ENCODE measurements at places on chromosomes 6 and 20.

GRCh38 chr20:39110819-39111136 lies 148.6 kb downstream of the DHX35 start:
- no peak for DNase-seq

DNA sequence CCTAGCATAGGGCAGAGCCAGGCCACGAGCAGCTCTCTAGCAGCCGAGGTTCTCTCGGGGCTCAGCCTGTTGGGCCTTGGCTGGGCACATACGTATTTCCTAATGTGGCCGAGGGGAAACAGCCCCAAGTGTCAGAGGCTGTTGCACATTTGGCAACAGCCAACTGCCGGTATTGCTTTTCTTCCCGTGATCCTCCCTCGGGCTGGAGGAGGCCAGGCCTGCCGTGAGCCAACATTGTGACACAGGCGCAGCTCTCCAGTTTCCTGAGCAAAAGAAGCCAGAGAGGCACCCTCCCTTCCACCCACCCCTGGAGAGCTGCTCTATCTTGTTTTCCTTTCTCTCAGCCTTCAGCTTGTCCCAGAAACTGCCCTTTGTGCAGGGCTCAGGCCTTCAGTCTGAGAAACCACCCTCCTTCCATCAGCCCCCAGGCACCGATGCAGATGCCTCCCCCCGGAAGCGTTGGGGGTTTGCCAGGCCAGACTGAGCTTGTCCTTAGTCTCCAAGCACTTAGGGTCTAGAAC lies 5.1 kb upstream of the BPI start:
- DNase-seq, result no peak

DNA sequence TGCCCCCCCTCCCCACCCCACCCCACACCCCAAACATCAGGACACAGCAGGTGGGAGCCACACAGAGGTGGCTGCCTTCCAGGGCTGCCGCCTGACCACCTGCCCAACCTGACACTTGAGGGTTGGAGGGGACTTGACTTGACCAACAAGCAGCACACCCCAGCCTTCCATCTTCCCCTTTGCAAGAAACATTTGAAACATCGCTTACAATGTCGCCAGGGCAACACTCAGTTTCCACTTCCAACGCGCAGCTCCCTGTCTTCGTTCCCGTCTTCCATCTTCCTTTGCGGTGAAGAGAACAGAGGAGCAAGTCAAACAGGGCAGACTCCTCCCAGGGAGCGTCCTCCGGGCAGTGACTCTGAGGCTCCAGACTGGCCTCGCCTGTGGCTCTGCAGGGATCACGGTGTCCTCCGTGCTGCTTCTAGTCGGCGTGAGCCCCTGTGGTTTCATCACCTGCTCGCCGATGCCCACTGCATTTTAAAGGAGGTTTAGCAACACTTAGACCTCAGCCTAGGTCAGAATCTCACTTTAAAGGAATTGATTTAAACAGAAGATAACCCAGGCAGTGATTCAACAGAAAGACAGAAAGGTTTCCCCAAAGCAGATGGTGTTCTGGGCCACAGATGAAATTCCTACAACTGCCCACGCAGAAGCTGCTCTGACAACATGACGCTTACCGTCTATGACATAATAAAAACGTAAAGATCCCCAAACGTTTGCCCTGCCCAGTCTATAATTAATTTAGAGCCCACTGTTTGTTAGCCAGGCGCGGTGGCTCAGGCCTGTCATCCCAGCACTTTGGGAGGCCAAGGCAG lies 130.8 kb downstream of the TAF4 start:
- DNase-seq, result no peak

DNA sequence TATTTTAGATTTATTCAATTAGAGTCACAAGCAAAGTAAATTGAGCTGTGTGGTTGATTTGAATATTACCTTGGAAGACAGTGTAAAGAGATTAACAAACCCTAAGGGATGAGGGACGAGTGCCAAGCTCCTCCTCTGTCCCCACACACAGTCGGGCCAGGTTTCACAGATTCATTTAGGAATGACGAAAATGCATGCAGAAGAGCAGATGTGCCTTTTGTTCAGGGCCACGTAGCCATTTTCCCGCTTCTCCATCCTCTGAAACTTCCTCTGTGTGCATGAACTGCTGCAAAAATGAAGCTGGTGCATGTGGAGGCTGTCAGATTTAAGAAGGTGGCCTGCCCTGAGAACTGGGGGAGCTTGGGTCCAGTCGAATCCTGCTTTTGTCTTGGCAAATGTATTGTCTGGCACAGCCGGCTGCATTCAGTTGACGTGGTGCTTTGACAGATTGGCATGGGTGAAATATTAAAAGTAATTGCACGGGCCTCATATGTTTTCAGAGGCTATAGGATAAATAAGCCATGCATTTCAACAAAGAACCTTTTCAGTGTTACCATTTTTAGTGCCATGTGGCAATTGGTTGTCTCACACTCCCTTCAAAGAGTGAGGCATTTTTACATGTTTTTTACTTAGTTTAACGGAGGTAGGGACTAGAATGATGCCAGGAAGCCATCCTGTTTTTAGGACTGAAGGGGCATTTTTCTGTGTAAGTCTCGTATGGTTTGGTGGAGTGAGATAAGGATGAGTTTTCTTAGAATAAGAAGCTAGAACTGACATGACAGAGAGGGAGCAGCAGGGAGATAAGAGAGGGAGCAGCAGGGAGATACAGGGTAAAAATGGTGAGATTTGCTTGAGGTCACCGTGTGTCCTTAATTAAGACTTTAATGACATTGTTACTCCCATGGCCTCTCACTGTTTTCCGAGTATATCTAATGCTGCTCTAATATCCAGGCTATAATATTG lies 361.1 kb downstream of the NRN1 start:
- DNase-seq, result no peak

- DNase-seq, result no peak
These were observed 21.0 kb downstream of the C6orf89 start for GRCh38 chr6:36906539-36907325.

DNA sequence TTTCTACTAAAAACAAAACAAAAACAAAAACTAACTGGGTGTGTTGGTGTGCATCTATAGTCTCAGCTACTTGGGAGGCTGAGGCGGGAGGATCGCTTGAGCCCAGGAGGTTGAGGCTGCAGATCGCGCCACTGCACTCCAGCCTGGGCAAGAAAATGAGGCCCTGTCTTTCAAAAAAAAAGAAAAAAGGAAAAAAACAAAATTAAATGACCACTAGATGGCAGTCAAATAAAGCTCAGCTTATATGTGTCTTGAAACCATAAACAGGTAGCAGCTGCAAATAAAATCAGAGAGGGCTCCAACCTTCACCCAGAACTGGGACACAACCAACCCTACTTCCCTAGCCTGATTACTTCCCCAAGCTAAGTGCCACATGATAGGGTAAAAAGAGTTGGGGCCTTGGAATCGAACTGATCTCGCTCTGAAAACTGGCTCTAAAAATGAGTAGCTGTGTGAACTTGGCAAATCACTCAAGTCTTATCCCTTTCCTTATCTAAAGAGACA lies 67.1 kb upstream of the ADGRF4 start:
- peak; percentile 36 for DNase-seq
